ENCODE measurements at places on chromosomes 2 and 18.
A peak's percentile ranks its signal among the peaks of the same experiment; 100 is the strongest.

- peak; percentile 55 for DNase-seq
Measured at GRCh38 chr2:128037649-128038048, 9.8 kb upstream of the SAP130 start.

GRCh38 chr2:199042660-199043379, 414.9 kb downstream of the SATB2 start:
- DNase-seq, result no peak

DNA sequence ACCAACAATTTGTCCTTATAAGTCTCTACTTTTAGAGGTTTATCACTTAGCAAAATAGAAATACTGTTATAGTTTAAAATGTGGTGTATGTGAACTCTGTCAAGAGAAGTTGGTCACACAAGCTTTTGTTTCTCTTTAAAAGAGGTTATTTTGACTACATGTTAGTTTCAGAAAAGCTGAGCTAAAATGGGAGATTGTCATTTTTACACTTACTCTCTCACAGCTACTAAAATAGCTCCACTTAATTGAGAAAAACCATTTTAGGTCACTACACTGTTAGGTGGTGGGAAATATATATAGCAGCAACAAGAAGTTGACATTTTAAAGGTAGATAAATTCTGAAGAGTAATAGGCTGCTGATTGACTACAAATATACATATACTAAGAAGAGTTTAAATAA, 161.5 kb upstream of the KCNJ3 start:
- no peak for DNase-seq

- peak; percentile 86 for DNase-seq
Measured at GRCh38 chr18:58321986-58322385, 278.0 kb downstream of the NEDD4L start.

DNA sequence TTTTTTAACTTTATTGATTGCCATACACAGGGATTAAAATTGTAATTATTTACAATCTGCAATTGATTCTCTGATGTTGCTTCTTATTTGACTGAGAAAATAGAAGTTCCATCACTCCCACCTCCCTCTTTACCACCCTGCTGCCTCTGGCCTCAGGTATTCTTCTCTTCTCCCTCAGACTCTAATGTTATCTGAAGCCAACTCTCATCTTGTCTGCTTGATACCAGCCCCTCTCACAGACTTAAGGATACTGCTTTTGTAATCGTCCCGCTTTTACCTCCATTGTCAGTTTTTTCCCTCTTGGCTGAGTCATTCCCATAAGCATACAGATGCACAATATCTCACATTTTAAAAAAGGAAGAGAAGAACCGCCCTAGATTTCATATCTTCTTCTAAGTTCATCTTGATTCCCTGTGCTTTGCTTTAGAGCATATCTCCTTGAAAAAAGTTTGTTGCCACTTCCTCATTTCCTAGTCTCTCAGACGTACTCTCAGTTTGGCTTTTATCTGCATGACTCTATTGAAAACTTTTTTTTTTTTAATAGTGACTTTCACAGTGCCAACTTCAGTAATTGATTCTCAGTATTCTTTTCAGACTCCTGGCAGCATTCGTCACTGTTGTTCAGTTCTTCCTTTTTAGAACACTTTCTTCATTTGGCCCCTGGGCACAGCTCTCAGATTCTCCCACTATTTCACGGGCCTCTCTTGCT, 31.1 kb downstream of the SPAG16 start:
- DNase-seq, result no peak

- no peak for DNase-seq
Measured at GRCh38 chr18:76927223-76927725, 104.9 kb downstream of the ZNF236 start.

- no peak for DNase-seq
Measured at GRCh38 chr2:64958556-64958955, 30.6 kb upstream of the SLC1A4 start.

GRCh38 chr2:3635171-3635974, 22.6 kb upstream of the ALLC start:
- DNase-seq, result no peak

GRCh38 chr2:126953483-126953882, 54.8 kb downstream of the TEX51 start:
- DNase-seq, result no peak

DNA sequence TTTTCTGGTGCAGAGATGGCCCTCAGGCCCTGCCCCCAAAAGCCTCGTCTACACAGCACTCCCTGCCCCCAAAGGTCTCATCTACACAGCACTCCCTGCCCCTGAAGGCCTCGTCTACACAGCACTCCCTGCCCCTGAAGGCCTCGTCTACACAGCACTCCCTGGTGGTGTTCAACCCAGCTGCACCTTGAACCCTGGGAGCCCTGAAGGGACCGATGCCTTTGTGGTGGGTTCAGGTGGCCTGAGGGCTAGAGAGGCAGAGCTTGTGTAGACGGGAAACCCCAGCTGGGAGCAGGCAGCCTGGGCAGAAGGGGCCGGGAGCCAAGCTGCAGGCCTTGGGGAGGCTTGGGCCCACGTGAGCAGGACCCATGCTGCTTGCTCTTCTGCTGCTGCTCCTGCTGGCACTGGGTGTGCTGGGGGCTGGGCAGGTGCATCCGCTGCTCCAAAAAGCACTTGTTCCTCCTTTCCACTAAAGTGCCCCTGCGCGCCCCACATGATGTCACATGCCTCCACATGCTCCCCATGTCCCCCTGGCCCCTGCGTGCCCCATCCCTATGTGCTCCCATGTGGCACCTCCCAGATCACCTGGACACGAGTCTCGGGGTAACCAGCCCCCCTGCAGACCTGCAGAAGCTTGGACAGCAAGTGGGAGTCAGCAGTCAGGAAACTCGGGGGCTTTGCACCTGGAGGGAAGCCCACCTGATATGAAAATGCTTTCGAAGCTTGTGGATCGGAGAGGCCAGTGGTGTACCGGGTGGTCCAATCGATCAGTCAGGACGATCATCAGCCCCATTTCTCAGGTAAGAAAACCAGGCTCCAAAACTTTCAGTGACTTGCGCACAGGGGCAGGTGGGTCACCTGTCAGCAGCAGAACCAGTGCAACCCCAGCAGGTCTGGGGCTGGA, 94.9 kb upstream of the CTDP1 start:
- DNase-seq, result no peak

- DNase-seq, result no peak
Measured at GRCh38 chr2:70894765-70895164, 40.9 kb upstream of the ATP6V1B1 start.

- peak; percentile 78 for DNase-seq
Measured at GRCh38 chr2:152566728-152567069, 150.6 kb downstream of the PRPF40A start.
